ENCODE measurements at places on chromosomes 13 and 19. TPM values are rescaled to one million over a fixed set of nuclear protein-coding genes. Genes with fewer than 3 reads are reported as not detected.

The GARIN5A gene
- total RNA-seq = 1.5 TPM

DNA sequence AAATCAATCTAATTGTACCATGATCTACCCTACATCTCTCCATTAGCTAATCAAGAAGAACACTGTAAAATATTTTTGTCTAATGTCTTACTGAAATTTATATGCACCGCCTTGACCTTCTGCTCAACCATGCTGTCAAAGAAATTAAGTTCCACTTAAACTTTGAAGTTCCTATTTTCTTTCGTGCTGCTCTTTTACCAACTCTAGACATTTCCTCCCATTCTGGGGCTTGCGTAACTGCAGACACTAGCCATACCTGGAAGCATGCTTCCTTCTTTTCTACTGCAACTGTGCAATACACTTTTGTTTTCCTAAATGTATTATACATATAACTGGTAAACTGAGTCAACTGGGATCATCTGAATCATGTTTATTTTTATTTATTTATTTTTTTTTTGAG, 8.5 kb upstream of the UBE2L5 start:
- no peak overlapping the region for H3K4me3 ChIP-seq
- no peak overlapping the region for H3K27ac ChIP-seq
- DNase-seq = no peak
- H3K36me3 ChIP-seq = no peaks in the 10 kb centered on the region
- H3K4me1 ChIP-seq = 0 out of 2 replicates have a peak, but pooled peaks cover 2% of the 10 kb centered on the region

DNA sequence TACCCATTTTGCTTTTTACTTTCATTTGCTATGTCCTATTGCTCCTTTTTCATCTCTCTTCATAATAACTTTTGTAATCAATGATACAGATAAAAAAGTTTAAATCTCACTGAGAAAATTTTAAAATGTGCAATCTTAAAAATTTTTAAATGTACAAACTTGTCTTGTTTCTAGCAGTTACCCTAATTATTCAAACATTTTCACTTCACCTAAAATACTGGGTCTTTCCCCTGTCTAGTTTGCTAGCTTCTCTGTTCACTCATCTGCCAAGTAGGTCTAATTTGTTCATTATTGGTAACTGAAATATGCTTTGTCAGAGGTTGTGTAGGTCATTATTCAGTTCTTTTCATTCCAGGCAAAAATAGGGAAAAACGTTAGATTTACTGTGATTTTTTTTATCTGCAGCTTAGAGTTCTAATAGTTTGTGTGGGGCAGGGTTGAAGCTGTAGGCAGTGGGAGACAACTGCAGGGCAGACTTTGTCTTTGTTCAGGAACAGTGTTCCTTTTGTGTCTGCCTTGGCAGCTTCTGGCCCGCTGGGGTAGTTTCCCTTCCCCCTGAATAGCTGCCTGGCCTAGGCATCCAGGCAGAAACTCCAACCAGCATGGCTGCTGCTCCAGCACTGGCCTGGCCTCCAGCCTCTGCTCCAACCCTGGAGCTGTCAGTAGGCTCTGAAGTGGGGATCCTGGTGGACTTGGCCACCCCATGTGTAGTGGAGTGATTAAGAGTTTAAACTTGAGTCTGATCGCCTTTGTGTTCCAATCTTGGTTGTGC, 48.5 kb downstream of the WDFY2 start:
- H3K27ac ChIP-seq = no peak overlapping the region
- DNase-seq = no peak
- no peaks in the 10 kb centered on the region for H3K27me3 ChIP-seq
- H3K4me3 ChIP-seq = no peak overlapping the region

The GPR12 gene
- not detected for total RNA-seq

DNA sequence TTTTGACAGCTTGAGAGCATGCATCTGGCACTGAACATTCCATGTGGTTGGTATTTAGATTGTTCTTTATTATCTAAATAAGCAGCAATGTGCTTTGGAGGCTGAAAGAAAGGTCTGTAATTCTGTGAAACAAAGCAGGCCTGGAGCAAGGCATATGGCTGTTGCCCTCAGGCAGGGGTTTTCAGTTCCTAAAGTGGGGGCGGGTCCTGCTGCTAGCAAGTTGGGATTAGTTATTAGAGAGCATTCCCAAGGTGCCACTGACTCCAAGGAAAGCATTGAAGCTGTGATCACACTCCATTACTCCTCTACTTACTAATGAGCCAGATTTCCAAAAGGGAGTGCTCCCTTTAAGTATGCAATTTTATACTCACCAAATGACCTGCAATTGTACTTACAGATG, 432.2 kb downstream of the OLFM4 start:
- H3K4me3 ChIP-seq = no peak overlapping the region
- no peaks in the 10 kb centered on the region for H3K36me3 ChIP-seq
- H3K4me1 ChIP-seq = no peaks in the 10 kb centered on the region
- no peak overlapping the region for H3K27ac ChIP-seq

The ZNF69 gene
- total RNA-seq = 6.4 TPM

The OVOL3 gene
- not detected for total RNA-seq

- H3K4me3 ChIP-seq = no peak overlapping the region
- H3K36me3 ChIP-seq = no peaks in the 10 kb centered on the region
- no peak overlapping the region for H3K27ac ChIP-seq
- DNase-seq = no peak
- no peaks in the 10 kb centered on the region for H3K4me1 ChIP-seq
Measured at GRCh38 chr13:100542826-100543156, 45.8 kb downstream of the GGACT start.

- H3K4me3 ChIP-seq = no peak overlapping the region
- no peak for DNase-seq
- H3K36me3 ChIP-seq = no peaks in the 10 kb centered on the region
- H3K4me1 ChIP-seq = no peaks in the 10 kb centered on the region
- H3K27me3 ChIP-seq = no peaks in the 10 kb centered on the region
Measured at GRCh38 chr13:34748596-34748995, 193.5 kb upstream of the NBEA start.

GRCh38 chr13:114259974-114260373, 21.4 kb upstream of the UPF3A start:
- H3K4me1 ChIP-seq = peaks cover 5% of the 10 kb centered on the region
- H3K4me3 ChIP-seq = no peak overlapping the region
- H3K27ac ChIP-seq = no peak overlapping the region
- no peaks in the 10 kb centered on the region for H3K27me3 ChIP-seq
- no peak for DNase-seq

- H3K4me3 ChIP-seq = no peak overlapping the region
- DNase-seq = no peak
Measured at GRCh38 chr13:50950849-50951248, 41.3 kb downstream of the RNASEH2B start.

The VSTM2B gene
- not detected for total RNA-seq

DNA sequence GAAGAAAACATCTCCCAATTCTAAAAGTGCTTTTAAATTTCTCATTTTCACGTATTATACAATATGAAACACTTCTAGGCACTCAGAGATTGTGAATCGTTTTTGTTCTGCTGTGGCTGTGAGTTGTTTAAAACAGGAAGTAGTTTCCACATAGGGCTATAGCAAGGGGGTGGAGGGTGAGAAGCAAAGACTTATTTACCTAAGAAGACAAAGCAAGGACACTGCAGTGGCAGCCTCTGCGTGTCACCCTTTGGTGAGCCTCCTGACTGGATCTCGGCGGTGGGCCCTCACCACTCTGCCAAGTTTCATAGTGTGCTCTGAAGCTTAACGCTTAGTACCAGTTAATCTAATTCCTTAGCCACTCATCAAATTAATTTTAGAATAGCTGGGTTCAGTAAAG, 56.8 kb downstream of the TNFSF13B start:
- no peaks in the 10 kb centered on the region for H3K27me3 ChIP-seq
- no peaks in the 10 kb centered on the region for H3K36me3 ChIP-seq
- no peaks in the 10 kb centered on the region for H3K4me1 ChIP-seq
- DNase-seq = no peak
- H3K4me3 ChIP-seq = no peak overlapping the region

DNA sequence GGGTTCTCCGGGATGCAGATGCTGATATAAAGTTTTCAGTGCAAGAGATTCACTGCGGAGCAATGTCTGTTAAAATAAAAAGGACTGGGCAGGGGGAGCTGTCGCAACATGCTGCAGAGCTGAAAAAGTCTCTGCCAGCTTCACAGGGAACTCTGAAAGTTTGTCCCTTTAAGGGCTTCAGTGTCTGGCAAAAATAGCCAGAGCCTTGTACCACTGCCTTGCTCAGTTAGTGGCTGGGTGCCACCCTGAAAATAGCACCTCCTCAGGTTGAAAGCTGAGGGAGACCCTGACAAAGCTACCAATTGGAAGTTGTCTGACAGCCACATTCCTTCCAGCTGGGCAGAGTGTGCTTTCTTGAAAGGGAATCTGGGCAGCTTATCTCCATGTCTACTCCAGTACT, 3.0 kb upstream of the NDFIP2 start:
- DNase-seq = peak; percentile 13
- peaks cover 8% of the 10 kb centered on the region for H3K4me1 ChIP-seq
- no peak overlapping the region for H3K27ac ChIP-seq
- no peak overlapping the region for H3K4me3 ChIP-seq
- no peaks in the 10 kb centered on the region for H3K27me3 ChIP-seq

The TMEM86B gene
- total RNA-seq = 18.0 TPM

The RBM42 gene
- 165 TPM for total RNA-seq
